ENCODE measurements at places on chromosomes 2 and 18. TPM values are rescaled to one million over a fixed set of nuclear protein-coding genes. Genes with fewer than 3 reads are reported as not detected.

DNA sequence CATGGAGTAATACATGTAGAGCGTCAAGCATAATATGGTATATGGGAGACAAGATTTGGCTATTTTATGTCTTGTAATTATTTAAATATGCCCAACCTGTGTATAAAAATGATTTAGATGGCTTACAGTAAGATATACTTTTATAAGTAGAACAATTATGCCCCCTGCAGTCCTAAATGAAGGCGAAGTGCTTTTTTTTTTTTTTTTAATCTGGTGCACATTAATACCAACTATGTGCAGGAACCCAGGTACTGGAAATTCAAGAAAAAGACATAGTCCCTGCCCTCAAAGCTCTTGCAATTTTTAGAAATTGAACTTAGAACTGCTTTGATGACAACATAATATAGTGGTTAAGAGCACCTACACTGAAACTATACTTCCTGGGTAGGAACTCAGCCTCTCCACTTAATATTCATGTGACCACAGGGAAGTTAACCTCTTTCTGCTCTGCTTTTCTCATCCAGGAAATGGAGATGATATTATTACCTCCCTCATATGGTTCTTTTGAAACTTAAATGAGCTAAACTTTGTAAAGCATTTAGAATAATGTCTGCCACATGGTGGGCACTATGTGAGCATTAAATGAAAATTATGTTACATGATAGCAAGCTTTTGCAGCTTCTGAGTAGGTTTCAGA lies 38.1 kb downstream of the AFTPH start:
- DNase-seq = no peak

GRCh38 chr2:220078439-220078838 lies 451.0 kb downstream of the SLC4A3 start:
- DNase-seq = no peak

DNA sequence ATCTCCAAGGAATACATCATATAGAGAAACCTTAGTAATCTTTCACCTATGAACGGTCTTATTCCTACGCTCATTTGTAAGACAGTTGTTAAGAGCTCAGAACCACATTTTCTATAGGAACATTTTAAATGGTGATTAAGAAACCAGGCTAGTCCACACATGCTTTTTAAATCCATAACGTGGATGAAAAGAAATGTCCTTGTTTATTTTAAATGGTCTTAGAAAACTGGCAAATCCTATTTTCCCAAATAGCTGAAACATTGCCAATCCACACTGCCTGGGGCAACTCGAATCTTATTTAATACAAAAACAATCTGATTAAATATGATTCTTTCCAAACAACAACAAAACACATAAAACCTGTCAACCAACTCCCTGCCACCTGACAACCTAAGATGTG lies 23.7 kb downstream of the METTL8 start:
- DNase-seq = no peak

- DNase-seq = no peak
Measured at GRCh38 chr2:212007972-212008371, 530.6 kb downstream of the ERBB4 start.

GRCh38 chr18:51168960-51169662 lies 28.4 kb downstream of the MEX3C start:
- DNase-seq = no peak

- peak; percentile 52 for DNase-seq
Measured at GRCh38 chr18:8730080-8730827, 24.9 kb downstream of the MTCL1 start.

DNA sequence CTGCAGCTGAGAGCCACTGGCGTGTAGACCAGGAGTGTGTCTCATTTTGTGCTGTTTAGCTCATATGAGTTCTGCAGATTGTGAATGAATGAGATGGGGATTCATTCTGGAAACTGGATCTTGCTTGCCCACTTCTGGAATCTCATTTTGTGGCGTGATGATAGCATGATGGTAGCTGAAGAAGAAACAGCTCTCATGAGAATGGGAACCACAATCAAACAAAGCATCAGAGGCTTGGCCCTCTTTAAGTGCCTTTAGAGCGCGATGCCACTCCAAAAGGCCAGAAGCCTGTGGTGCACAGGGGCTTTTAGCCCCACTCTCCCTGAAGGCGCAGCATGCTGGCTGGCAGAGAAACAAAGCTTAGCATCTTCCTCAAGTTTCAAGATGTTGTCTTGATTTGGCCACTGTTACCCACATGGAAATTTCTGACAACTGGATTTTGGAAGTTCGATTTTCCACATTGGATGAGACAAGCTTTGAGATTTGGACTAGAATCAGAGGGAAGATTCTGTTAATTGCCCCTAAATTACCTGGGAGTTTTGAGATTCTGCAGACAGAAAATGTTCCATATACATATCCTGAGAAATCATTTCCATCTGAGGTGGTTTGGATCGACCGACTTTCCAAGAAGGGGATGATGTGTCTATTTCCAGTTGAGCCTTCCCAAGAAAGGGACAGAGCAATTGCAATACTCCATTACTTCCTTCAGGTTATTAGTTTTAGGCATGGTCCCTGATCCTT lies 234.5 kb downstream of the VAPA start:
- DNase-seq = peak; percentile 16

CDH2 gene
- total RNA-seq = 3.7 TPM

AGXT gene
- total RNA-seq = not detected

PID1 gene
- 83.2 TPM for total RNA-seq

Data from vagina (tissue), 2 donors.